ENCODE measurements at places on chromosomes 3 and 15.

- DNase-seq = peak; percentile 80
These were observed 224.0 kb downstream of the SLCO3A1 start for GRCh38 chr15:92077353-92078085.

GRCh38 chr3:141542202-141542969, 55.6 kb downstream of the RASA2 start:
- DNase-seq = no peak

DNA sequence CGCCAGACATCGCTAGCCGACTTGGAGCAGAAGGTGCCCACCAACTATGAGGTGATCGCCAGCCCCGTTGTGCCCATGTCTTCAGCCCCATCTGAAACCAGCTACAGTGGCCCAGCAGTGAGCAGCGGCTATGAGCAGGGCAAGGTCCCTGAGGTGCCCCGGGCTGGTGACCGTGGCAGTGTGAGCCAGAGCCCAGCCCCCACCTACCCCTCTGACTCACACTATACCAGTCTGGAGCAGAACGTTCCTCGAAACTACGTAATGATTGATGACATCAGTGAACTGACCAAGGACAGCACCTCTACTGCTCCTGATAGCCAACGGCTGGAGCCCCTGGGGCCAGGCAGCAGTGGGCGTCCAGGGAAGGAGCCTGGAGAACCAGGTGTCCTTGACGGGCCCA, 12.9 kb upstream of the APEH start:
- peak; percentile 37 for DNase-seq

DNA sequence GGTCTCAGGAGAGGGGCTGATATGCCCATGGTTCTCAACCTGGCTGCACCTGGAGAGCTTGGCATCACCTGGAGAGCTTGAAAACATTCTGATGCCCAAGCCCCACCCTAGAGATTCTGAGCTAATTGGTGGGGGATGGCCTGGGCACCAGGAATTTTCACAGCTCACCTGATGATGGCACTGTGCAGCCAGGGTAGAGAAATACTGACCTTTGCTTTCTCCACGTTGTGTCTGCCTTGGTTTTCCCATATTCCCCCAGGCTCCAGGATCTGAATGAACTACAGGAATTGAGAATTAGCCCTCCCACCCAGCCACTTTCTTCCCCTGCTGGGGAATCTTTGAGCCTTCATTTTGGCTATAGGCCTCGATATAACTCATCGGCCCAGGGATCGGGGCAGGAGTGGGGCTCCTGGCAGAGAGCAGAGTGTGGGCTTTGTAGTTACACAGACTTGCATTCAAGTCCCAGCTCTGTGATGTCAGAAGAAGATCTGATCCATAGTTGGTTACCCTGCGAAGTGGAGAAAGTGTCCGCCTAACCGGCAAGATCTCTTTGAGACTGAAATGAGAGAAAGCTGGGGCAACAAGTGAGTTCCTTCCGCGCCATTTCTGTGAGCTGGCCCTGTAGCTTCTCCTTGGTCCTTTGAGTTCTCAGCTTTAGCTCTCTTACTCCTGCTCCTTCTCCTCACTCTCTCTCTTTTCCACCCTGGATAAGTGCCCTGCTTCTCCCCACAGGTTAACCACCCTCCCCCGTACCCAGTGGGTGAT, 33.1 kb upstream of the UBE2Q2 start:
- peak; percentile 41 for DNase-seq

DNA sequence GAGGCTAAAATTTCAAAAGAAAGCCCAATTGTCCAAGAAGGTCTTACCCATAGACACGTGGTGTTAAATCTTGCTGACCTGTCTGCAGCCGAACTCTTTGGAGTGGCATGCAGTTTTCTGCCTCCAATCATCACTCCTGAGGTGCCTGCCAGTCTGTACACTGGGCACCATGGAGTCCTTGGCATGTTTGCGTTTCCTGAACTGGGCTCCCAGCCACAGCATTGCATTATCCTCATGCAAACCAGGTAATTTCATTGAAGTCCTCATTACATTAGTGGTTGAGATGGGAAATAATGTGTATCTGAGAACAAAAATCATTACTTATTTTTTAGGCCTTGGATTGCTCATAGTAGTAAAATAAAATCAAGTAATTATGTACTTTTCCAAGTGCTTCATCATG, 152.3 kb downstream of the AKAP13 start:
- no peak for DNase-seq

- DNase-seq = no peak
These were observed 46.8 kb downstream of the IMPG2 start for GRCh38 chr3:101273608-101274007.

- no peak for DNase-seq
These were observed 411.5 kb downstream of the GABRG3 start for GRCh38 chr15:27382361-27383025.

- DNase-seq = no peak
These were observed 848 bp upstream of the GOLGA8B start for GRCh38 chr15:34584330-34584668.

GRCh38 chr3:12393894-12394293, 90.4 kb upstream of the TSEN2 start:
- no peak for DNase-seq
